ENCODE measurements at places on chromosomes 3 and 15. TPM values are rescaled to one million over a fixed set of nuclear protein-coding genes. Genes with fewer than 3 reads are reported as not detected.
A peak's percentile ranks its signal among the peaks of the same experiment; 100 is the strongest.

GRCh38 chr3:143885780-143886427 lies 37.6 kb upstream of the SLC9A9 start:
- H3K36me3 ChIP-seq, result no peaks in the 10 kb centered on the region
- H3K4me3 ChIP-seq, result no peak overlapping the region
- H3K27ac ChIP-seq, result no peak overlapping the region

DNA sequence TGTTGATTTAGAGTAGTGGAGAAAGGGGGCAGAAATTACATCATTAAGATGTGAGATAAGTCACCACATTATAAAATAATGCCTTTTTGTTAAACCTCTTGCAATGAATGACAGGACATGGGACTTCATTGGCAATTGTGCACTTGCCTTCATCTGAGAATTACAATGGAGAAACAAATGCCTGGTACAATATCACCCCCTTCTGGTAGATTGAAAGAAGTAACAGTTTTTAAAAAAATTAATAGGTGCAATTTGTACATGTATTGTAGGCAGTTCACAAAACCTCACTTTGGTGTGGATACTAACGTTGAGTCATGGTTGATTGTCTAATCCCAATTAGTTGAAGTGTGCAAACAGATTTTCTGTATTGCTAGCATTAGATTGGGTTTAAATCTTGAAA lies 4.6 kb upstream of the P2RY14 start:
- no peaks in the 10 kb centered on the region for H3K4me1 ChIP-seq
- no peaks in the 10 kb centered on the region for H3K27me3 ChIP-seq
- H3K4me3 ChIP-seq, result no peak overlapping the region
- DNase-seq, result peak; percentile 41

DNA sequence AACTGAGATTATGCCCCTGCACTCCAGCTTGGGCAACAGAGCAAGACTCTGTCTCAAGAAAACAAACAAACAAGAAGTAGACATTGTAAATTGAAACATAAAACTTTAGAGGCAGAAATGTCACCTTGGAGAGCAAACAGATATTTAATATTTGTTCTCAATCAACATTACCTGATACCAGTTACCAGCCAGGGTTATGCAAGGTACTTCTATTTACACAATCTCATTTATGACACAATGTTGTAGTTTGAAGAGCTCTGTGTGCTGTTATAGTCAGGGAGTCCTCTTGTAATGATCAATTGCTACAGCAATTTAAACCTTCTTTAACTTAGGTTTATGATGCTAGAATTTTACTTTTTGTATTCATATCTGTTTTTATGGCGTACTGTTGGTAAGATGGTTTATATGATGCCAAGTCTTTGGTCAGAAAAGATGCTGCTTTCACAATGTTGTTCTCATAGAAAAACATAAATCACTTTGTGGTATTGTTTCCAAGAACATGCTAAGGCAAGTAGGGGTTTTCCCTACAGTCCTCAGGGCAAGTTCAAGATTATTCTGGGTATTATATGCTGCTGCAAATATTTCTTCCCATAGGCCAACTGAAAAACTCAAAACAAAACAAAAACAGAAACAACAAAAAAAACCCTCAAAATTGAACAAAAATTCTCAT lies 173.5 kb downstream of the TNIK start:
- no peak overlapping the region for H3K4me3 ChIP-seq
- no peak overlapping the region for H3K27ac ChIP-seq
- no peaks in the 10 kb centered on the region for H3K36me3 ChIP-seq
- H3K4me1 ChIP-seq, result peaks cover 11% of the 10 kb centered on the region

GRCh38 chr3:114902691-114903101 lies 244.4 kb downstream of the ZBTB20 start:
- H3K27ac ChIP-seq, result no peak overlapping the region
- DNase-seq, result peak; percentile 73
- no peak overlapping the region for H3K4me3 ChIP-seq
- H3K4me1 ChIP-seq, result peaks cover 4% of the 10 kb centered on the region
- H3K27me3 ChIP-seq, result peaks cover 17% of the 10 kb centered on the region

Gene GHSR
- not detected for total RNA-seq

All from GM23338 (cell line).